Karpas-422 (cell line): ENCODE measurements at places on chromosomes 5 and 9. TPM values are rescaled to one million over a fixed set of nuclear protein-coding genes. Genes with fewer than 3 reads are reported as not detected.
A peak's percentile ranks its signal among the peaks of the same experiment; 100 is the strongest.

GRCh38 chr5:129097498-129098296 is 3.1 kb downstream of the ISOC1 start:
- H3K27ac ChIP-seq = no peak overlapping the region
- H3K4me3 ChIP-seq = no peak overlapping the region
- peaks cover 20% of the 10 kb centered on the region for H3K4me1 ChIP-seq
- no peaks in the 10 kb centered on the region for H3K27me3 ChIP-seq

DNA sequence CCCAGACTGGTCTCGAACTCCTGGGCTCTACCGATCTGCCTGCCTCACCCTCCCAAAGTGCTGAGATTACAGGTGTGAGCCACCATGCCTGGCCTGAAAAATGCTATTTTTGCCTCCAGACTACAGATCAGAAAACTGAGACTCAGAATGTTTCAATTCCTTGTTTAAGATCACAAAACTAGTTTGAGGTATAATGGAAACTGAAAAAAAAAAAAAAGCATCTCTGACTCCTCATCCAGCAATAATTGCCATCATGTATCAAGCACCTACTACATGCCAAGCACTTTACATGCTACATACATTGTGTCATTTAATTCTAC is 35.6 kb downstream of the PLAC8L1 start:
- no peaks in the 10 kb centered on the region for H3K27me3 ChIP-seq
- H3K4me3 ChIP-seq = no peak overlapping the region
- H3K4me1 ChIP-seq = no peaks in the 10 kb centered on the region
- DNase-seq = no peak
- no peak overlapping the region for H3K27ac ChIP-seq

GRCh38 chr5:53739111-53739510 is 178.7 kb downstream of the NDUFS4 start:
- no peaks in the 10 kb centered on the region for H3K27me3 ChIP-seq
- no peak overlapping the region for H3K27ac ChIP-seq
- DNase-seq = no peak

DNA sequence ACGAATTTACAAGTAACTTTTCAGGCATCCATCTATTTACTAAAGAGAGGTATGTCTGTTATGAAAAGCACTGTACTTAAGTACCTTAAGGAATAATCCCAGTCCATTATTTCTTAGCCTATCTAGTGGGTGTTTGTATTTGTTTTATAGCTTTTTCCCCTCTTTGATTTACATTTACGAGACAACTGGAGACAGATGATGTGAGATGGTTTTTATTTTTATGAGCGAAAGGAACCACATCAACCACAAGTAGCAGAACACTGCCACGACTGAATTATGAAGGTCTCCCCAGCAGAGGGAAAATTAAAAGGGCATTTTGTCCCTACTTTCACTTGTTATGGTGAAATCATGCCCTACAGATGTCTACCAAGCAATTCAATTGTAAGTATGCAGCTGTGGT is 357.8 kb downstream of the NFIB start:
- H3K36me3 ChIP-seq = no peaks in the 10 kb centered on the region
- no peaks in the 10 kb centered on the region for H3K27me3 ChIP-seq
- H3K27ac ChIP-seq = no peak overlapping the region
- peaks cover 9% of the 10 kb centered on the region for H3K4me1 ChIP-seq
- H3K4me3 ChIP-seq = no peak overlapping the region

DNA sequence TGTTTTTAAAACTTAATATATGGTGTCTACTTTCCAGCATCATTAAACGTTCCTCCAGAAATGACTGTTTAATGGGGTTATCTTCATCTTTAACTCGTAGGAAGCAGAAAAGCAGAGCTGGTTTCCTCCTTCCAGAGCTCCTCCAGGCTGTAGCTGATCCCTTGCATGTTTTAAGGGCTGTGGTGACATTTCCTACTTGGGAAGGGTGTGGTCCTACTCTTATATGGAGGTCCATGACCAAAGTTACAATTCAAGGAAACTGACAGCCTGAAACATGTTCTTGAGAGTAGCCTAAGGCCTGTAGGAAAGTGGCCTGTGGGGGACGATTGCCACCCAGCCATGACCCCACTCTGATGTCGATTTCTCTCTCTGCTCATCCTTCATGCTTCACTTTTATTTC is 297.1 kb downstream of the GADD45G start:
- no peaks in the 10 kb centered on the region for H3K4me1 ChIP-seq
- no peak for DNase-seq
- H3K36me3 ChIP-seq = no peaks in the 10 kb centered on the region
- no peaks in the 10 kb centered on the region for H3K27me3 ChIP-seq

DNA sequence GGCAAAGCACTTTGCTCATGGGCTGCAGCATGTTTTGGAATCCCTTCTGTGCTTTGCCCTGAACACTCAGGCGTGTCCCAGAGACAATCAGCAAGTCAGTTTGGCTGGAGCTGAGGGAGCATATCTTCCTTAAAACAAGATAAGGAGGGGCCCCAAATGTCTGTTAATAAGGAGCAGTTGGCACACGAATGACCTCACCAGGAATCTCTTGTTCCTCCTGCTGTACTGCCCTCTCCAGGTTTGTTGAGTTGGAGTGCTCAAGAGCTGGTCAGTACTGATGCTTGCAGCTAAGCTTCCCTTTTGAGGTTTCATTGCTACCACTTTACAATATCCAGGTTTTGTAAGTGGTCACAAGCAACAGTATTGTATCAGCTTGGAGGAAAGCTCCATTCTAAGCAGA is 101.3 kb upstream of the EGFLAM start:
- no peaks in the 10 kb centered on the region for H3K36me3 ChIP-seq
- H3K27ac ChIP-seq = no peak overlapping the region
- DNase-seq = no peak
- no peaks in the 10 kb centered on the region for H3K4me1 ChIP-seq
- no peak overlapping the region for H3K4me3 ChIP-seq

DNA sequence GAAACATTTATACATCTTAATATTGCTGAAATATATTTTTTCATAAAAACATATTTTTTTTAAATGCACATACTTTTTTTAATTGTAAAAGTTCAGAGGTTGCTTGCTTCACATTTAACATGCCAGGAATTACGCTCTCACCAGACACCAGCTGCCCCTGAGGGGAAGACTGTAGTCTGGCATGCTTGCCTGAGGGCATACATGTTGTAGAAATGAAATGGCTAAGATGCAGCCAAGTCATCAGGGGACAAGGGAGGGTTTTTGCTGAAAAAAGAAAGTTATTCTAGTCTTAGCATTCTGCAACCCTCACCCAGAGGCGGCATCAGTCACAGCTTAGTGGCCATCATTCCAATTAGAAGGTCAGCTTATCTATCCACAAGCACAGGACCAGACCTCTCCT is 426.7 kb upstream of the FTMT start:
- H3K4me1 ChIP-seq = no peaks in the 10 kb centered on the region
- no peak overlapping the region for H3K4me3 ChIP-seq
- DNase-seq = no peak
- H3K36me3 ChIP-seq = no peaks in the 10 kb centered on the region

- H3K4me1 ChIP-seq = peaks cover 38% of the 10 kb centered on the region
- peak; percentile 80 for DNase-seq
- H3K27me3 ChIP-seq = no peaks in the 10 kb centered on the region
- no peaks in the 10 kb centered on the region for H3K36me3 ChIP-seq
- H3K27ac ChIP-seq = peak overlapping the region; percentile 75
These were observed 554 bp downstream of the JAK2 start for GRCh38 chr9:4985386-4986266.

DNA sequence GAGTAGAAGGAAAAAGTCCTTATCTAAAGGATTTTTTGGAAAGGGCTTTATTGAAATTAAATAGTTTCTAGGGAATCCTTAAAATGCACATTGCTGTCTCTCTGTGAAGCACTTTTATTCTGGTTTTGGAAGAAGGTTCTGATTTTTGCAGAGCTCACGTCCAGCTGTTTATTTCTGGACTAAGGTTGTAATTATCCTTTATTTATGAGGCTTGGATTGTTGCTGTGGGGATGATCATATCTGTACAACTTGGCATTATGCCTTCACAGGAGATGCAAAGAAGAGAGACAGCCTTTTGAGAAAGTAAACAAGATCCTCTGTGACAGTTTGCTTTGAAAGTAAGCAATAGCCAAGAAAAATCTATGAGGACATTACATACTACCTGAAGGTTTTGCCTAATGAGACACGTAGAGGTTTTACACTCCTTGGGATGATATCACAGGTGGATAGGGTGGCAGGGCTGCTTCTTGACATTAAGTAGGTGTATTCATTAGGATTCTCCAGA is 14.6 kb downstream of the SMARCA2 start:
- peaks cover 22% of the 10 kb centered on the region for H3K36me3 ChIP-seq
- H3K27me3 ChIP-seq = no peaks in the 10 kb centered on the region
- no peak overlapping the region for H3K27ac ChIP-seq

DNA sequence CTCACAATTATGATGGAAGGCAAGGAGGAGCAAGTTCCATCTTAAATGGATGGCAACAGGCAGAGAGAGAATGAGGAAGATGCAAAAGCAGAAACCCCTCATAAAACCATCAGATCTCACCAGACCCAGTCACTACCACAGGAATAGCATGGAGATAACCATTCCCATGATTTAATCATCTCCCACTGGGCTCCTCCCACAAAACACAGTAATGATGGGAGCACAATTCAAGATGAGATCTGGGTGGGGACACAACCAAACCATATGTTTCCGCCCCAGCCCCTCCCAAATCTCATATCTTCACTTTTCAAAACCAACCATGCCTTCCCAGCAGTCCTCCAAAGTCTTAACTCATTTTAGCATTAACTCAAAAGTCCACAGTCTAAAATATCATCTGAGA is 304.0 kb downstream of the TUSC1 start:
- no peaks in the 10 kb centered on the region for H3K27me3 ChIP-seq

DNA sequence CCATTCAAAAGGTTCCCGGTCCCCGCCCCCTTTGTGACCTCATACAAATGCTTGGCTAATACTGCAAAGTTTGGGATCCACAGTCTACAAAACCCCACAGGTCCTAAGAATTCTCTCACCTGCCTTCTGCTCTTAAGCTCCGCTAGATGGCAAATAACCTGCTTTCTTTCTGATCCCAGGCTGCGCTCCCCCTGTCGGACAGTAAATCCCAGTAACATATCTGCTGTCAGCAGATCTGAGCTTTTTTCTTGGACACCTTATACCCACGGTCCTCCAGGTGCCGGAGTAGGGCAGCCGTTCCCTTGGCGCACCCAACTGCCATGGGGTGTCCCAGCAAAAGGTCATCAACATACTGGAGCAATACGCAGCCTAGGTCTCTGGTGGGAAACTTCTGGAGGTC is 39.0 kb upstream of the PPP1R26 start:
- no peak overlapping the region for H3K4me3 ChIP-seq
- no peak overlapping the region for H3K27ac ChIP-seq
- H3K36me3 ChIP-seq = no peaks in the 10 kb centered on the region
- H3K27me3 ChIP-seq = 0 out of 2 replicates have a peak, but pooled peaks cover 2% of the 10 kb centered on the region

DNA sequence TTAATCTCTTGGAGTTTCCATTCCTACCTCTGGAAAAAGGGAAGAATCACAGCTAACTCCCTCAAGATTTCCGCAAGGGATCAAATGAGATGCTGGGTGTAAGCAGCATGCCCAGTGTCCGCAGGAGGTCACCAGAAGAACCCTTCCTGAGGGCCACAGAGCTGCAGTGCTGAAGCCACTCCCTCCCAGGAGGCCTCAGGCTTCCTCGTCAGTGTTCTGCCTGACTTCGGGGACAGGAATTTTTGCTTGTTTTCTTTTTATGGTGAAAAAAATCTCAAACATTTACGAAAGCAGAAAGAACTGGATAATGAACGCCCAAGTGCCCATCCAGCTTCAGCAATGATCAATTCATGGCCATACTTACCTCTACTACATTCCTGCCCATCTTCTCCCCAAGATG is 183.0 kb downstream of the CDK5RAP2 start:
- no peaks in the 10 kb centered on the region for H3K4me1 ChIP-seq
- no peak for DNase-seq
- no peak overlapping the region for H3K27ac ChIP-seq
- no peaks in the 10 kb centered on the region for H3K27me3 ChIP-seq
- peaks cover 37% of the 10 kb centered on the region; the same call in 1 of the 2 replicates for H3K36me3 ChIP-seq

DNA sequence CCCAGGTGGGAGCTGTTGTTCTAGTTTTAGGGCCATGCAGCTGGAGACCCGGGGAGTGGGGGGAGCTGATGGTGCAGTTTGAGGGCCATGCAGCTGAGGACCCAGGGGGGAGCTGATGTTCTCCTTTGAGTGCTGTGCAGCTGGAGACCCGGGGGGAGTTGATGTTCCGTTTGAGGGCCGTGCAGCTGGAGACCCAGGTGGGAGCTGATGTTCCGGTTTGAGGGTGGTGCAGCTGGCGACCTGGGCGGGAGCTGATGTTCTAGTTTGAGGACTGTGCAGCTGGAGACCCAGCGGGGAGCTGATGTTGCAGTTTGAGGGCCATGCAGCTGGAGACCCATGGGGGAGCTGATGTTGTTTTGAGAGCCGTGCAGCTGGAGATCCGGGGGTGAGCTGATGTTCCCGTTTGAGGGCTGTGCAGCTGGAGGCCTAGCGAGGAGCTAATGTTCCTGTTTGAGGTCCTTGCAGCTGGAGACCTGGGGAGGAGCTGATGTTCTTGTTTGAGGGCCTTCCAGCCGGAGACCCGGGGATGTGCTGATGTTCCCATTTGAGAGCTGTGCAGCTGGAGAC is 14.6 kb downstream of the PDCD6 start:
- DNase-seq = peak; percentile 34
- no peak overlapping the region for H3K4me3 ChIP-seq
- H3K36me3 ChIP-seq = peaks cover 25% of the 10 kb centered on the region
- peak overlapping the region; percentile 13; the same call in 1 of the 2 replicates for H3K27ac ChIP-seq

DNA sequence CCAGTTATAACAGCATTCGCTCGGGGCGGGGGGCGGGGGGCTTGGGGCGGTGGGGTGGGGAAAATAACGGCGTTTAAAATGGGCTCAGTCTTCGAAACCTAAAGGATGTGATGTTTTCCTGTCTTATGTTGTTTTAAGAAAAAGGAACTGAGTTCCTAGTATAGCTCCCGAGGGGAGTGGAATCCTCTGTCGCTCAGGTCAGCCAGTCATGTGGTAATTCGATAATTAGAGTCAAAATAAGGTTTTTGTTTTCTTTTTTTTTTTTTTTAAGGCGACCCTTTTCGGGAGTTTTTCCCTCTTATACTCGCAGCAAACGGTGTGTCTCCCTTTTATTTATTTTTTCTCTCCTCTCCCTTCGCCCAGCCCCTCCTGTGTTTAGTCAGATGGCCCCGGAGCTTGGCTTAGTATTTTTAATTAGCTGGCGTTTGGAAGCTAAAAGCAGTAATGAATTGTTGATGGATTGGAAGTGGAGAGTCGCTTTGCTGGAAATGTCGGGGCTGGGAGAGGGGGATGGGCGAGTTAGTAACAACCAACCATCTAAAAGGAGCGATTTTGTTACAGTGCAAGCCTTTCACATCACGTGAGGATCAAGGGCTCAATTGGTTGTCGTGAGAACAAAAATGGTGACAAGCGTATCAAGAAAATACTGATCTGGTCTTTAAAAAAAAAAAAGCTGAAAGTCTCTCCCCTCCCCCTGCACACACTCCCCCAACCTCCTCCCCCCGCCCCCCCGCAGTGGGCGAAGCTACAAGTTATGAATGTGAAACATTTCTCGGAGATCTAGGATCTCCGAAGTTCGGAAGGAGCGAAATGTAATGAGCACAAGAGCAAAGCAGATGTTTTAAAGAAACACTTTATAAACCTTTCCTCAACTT is 714 bp upstream of the ZNF608 start:
- H3K27ac ChIP-seq = peak overlapping the region; percentile 98
- peaks cover 78% of the 10 kb centered on the region for H3K4me1 ChIP-seq
- no peaks in the 10 kb centered on the region for H3K36me3 ChIP-seq
- H3K27me3 ChIP-seq = no peaks in the 10 kb centered on the region

GRCh38 chr5:100901821-100902341 is 1.2 kb downstream of the ST8SIA4 start:
- peak overlapping the region; percentile 90 for H3K27ac ChIP-seq
- peak; percentile 94 for DNase-seq
- peaks cover 67% of the 10 kb centered on the region for H3K4me1 ChIP-seq
- no peaks in the 10 kb centered on the region for H3K27me3 ChIP-seq

PFN3 gene
- total RNA-seq = not detected in 2 replicates

CD274 gene
- 0.11 and 0.29 TPM in 2 replicates for total RNA-seq

CNOT6 gene
- 10.4 and 20.1 TPM in 2 replicates for total RNA-seq
